ENCODE measurements at places on chromosomes 6 and 20. TPM values are rescaled to one million over a fixed set of nuclear protein-coding genes. Genes with fewer than 3 reads are reported as not detected.

SLC17A3 gene
- total RNA-seq, result not detected

TDRD6 gene
- 0.20 TPM for total RNA-seq

TMX4 gene
- total RNA-seq, result 66.7 TPM

PERP gene
- 10.4 TPM for total RNA-seq

PPP1R14C gene
- 22.2 TPM for total RNA-seq

MLIP gene
- total RNA-seq, result 172 TPM

Measured in psoas muscle (tissue), 8 donors.